DMS 273 treated with DMSO at 0.1 percent for 48 hours (cell line): ENCODE measurements at places on chromosomes 1 and 21.

DNA sequence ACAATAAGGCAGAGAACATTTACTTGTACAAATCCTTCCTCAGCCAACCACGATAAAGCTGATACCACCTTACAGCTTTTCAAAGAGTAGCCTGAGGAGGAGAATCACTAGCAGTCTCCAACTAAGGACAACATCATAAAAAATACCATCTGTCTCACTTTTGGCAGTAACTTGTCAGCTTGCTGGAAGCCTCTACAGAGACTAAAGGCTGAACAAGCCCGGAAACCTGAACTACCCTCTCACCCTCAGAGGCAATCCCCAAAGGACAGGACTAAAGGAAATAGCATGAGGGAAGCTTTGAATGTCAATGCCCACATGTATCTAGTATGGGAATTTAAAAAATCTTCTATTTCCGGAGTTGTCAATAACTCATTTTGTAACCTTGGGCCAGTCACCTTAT, 10.6 kb downstream of the SRSF4 start:
- DNase-seq = peak; percentile 95

DNA sequence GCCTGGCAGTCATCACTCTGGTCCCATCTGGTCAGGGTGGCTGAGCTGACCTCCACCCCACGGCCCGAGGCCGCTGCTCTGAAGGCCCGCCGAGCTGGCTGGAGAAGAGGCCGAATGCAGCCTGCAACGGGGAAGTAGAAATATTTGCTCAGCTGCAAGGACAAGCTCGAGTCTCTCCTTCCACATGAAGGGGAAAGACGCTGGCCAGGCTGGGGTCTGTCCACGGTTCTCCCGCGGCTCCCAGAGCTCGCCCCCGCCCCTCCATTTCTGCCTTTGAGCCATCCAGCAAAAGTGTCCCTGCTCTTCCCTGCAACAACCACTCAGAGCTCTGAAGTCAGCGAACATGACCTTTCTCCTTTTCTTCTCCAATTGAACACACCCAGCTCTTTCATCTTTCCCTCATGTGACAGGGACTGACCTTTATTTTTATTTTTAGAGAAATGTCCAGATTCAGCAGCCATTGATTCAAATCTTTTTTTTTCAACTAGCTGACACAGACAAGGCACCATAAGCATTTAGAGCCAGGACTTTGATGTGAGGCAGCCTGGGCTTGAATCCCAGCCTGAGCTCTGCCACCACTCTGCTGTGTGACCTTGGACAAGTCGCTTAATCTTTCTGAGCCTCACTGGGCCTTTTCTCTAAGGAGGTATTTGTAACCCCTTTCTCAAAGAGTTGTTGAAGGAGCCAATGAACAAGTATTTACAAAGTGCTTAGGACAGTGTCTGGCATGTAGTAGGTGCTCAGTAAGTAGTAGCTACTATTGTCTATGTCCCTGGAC, 149.3 kb upstream of the WNT4 start:
- DNase-seq = no peak

GRCh38 chr21:33546086-33546485, 3.2 kb downstream of the SON start:
- DNase-seq = no peak

DNA sequence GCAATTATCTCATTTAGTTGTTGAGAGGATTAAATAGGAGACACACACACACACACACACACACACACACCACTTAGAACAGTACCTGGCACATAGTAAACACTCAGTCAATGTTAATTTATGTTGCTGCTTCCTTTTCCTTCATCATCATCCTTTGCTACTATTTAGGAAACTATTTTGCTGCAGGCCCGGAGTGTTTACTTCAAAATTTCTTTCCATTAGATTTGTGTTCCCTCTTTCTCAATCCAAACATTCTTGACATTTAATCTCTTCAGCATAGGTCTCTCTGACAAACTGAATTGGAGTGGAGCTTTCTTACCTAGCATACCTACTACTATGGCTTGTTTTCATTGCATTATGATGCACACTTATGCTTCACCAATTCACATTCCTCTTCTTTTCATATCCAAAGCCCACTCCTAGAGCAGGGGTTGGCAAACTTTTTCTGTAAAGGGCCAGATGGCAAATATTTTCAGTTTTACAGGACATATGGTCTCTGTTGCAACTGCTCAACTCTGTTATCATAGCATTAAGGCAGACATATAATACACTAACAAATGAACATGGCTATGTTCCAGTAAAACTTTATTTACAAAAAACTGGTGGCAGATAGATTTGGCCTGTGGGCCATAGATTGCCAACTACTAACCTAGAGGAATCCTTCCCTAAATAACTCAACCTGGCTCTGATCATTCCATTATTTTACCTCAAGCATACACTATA, 49.5 kb downstream of the SCMH1 start:
- DNase-seq = peak; percentile 100

DNA sequence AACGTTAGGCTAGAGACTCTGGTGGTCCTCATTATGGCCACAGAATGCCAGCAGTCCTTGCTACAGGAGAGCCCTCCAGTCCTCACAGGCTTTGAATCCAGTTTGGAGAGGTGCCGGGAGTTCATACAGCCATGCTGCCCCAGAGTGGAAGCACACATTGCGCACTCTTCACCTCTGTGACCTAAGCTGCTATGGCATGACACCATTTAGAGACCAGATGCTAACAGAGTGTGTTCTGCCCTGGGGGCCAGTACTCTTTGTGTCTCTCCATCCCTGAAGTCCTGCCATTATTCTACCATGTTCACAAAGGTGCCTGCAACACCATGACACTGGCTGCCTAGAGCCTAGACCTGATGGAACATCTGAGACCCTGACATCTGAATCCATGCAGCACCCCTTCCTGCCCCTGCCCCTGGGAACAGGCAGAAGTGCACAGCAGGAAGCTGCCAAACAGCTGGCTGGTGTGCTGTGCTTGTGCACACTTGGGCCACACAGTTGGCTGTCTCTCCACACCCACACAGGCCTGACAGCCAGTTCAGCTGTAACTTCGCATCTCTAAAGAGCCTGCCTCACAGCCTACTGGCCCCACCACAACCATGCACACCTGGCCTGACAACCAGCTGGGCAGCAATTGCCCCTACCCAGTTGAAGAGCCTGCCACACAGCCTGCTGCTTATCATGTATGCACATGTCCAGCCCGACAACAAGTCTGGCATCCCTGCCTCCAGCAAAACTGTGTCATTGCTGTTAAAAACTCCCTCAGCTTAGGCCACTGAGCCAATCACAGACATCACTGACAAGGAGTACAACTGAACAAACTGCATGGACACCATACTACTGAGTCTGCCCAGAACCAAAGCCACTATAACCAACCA, 49.1 kb downstream of the MCOLN2 start:
- DNase-seq = no peak

GRCh38 chr1:230636575-230637148, 5.6 kb upstream of the COG2 start:
- DNase-seq = no peak

GRCh38 chr1:178510155-178510554, 2.8 kb upstream of the TEX35 start:
- DNase-seq = no peak

GRCh38 chr1:233356705-233356987, 29.1 kb downstream of the MAP3K21 start:
- no peak for DNase-seq

DNA sequence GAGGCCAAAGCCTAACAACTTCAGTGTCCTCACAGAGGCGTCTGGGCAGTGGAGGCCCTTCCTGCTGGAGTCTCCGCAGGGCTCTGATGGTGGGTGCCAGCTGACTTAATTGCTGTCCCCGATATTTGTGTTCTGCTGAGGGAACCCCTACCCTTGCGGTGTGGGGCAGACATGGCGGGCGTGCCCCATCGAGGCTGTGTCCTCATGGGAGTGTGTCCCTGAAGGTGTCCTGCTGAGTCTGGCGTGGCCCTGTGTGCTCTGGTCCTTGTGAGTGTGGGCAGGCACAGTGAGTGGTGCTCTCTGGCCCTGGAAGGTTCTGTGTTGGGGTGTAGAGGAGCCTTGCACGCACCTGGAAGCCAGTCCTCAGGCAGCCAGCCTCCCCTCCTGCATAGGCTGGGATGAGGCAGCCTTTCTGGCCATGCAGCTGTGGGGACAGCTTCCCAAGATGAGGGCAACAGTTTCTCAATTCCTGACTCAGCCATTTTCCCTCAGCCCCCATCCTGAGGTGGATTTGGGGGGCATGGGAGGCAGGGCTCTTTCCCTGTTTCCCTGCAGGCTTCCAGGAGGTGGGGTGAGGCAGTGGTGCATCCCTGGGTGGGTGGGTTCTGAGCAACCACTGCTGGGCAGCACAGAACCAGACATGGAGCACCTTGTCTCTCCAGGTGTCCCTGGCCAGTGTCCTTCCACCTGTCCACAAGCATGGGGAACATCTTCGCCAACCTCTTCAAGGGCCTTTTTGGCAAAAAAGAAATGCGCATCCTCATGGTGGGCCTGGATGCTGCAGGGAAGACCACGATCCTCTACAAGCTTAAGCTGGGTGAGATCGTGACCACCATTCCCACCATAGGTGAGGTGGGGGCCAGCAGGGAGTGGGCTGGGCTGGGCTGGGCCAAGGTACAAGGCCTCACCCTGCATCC, 6.5 kb downstream of the C1orf35 start:
- DNase-seq = no peak

DNA sequence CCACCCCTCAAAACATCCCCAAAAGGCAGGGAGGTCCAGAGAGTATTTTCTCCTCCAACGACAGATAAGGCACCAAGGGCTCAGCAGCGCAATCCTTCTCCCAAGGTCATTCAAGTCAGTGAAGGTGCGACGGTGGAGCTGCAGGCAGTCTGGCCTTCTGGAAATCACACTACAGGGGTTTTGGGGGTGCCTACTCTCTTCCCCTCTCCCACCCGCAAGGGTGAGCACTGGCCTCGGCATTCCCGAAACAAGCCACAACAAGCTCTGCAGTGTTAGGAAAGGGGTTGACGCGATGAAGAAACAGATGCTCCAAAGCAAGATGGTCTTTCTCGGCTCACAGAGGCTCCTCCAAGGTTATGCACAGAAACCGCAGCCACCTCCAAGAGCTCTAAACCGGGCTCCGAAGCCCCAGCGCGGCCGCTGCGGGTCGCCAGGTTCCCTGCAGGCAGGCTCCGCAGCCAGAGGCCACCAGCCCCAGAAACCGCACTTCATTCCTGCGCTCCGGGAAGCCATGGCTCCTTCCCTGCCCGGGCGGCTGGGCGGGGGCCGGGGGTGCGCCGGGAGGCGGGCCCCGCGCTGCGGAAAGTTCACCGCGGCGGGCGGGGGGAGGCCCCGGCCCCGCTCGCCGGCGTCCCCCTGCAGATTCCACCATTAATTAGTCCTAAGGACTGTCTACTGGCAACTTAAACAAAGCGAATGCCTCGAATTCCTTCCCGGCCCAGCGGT, 1.1 kb downstream of the LUZP1 start:
- no peak for DNase-seq

DNA sequence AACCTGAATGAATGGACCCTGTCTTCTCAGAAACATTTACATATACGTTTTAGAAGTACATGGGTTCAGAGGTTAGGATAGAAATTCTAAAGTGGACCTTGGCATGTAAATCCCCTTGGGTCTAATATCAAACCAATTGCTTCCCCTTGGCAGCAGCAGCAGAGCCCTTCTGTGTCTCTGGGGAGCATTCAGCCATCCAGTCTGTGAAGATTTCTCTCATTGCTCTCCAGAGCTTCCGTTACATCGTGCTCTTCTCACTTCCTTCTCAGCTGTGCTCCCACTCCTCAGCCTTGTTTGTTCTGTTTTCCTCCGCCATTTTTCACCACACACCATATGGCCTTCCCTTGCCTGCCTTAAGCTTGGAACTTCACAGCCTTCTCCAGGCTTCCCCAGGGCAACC, 61.5 kb upstream of the ATP1B1 start:
- DNase-seq = no peak

DNA sequence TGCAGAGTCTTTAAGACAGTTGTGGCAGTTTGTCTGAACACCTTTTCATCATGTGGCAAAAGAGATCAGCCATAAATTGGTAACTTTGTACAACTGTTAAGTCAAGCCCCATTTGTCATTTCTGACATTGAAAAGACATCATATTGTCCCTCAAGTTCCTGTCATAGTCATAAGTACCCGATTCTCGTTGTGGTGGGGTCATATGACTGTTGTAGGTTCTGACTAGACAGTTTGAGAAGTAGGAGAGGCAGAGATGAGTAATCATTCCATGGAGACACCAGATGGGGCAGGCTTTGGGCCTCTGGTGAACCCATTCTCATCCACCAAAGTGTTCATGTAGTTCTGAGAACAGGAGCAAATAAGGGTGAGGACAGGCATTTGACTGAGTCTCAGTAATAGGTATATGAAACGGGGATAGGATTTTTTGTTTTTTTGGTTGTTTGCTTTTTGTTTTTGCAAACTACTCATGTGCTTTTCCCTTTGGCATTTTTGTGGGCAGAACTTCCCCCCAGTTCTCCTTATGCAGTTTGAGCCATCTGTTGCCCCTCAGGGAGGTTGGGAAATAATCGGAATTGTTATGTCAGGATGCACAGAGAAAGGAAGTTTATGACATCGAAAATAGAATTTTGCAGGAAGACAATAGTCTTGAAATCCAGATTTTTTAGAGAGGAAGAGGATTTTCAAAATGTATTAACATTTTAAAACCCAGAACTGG, 86.9 kb upstream of the KCNE2 start:
- peak; percentile 25 for DNase-seq

DNA sequence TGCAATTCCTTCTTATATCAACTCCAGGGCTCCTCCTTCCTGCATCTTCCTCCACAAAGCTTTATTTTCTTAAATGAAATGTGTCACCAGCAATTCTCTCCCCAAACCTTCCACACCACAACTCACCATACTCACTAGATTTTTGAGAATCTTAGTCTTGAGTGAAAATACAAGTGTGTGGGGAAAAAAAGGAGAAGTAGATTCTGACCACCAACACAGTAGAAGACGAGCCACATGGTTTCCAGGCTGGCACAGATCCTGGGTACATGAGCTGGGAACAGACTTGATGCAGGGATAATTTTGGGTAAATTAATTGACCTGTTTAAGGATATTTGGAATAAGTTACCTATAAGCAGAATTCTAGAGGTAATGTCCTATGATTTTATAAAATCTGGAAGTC, 72.8 kb upstream of the KCNJ15 start:
- DNase-seq = no peak

GRCh38 chr1:184823080-184823479, 68.4 kb upstream of the EDEM3 start:
- no peak for DNase-seq

DNA sequence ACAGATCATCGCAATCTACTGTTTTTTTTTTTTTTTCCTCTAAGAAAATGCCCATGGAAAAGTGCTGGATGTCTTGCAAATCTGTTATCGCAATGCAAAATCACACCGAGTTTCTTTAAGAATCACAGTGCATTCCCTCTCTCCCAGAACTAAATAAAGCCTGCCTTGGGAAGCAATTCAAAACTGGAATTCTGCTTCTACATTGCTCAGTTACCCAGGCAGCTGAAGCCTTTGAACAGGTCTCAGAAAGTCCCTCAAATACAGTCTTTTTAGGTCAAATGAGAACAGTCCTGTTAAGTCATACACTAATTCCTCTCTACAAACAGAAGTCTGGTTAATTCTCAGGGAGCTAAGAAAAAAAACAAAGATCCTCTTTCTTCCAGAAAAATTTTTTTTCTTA, 46.3 kb downstream of the SLC30A10 start:
- no peak for DNase-seq

- DNase-seq = no peak
Measured at GRCh38 chr21:16072221-16072620, 342.4 kb downstream of the USP25 start.

GRCh38 chr1:41800311-41800829, 118.4 kb downstream of the HIVEP3 start:
- no peak for DNase-seq

GRCh38 chr1:237241038-237241437, 199.1 kb downstream of the RYR2 start:
- no peak for DNase-seq

GRCh38 chr1:150332651-150333290, 11.4 kb downstream of the PRPF3 start:
- no peak for DNase-seq
